ENCODE measurements at places on chromosomes 3 and 15.
A peak's percentile ranks its signal among the peaks of the same experiment; 100 is the strongest.

- peak; percentile 97 for DNase-seq
Measured at GRCh38 chr3:33008282-33008681, 56.8 kb downstream of the CCR4 start.

- DNase-seq, result no peak
Measured at GRCh38 chr3:66386925-66387650, 113.7 kb downstream of the LRIG1 start.

- DNase-seq, result no peak
Measured at GRCh38 chr3:56620371-56620770, 62.7 kb downstream of the TASOR start.

- DNase-seq, result no peak
Measured at GRCh38 chr3:113660896-113661295, 35.5 kb downstream of the USF3 start.

DNA sequence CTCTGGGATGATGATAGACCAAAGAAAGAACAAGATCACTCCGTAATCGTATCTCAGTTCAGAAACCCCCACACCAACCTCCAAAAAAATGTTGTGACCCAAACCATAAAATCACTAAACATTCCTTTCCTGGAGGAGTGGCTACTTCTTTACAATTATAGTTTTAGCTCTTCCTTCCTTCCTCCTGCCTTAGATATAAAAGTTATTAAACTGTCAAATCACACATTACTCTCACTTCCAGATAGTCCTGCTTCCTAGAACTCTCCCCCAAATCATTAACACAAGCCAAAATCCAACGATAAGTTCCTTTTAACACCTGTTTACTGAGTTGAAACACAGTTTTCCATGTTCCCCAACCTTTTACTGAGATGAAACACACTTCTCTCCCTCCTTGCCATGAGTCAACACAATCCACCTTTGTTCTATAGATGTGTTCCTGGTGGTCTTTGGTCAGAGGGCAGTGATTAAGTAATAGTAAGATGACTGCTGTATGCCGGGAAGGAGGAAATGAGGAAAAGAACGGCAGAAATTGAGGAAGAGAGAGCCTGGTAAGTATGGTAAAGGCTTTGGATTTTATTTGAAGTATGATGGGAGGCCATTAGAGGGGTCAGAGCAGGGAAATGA lies 8.3 kb upstream of the CRYGS start:
- no peak for DNase-seq

DNA sequence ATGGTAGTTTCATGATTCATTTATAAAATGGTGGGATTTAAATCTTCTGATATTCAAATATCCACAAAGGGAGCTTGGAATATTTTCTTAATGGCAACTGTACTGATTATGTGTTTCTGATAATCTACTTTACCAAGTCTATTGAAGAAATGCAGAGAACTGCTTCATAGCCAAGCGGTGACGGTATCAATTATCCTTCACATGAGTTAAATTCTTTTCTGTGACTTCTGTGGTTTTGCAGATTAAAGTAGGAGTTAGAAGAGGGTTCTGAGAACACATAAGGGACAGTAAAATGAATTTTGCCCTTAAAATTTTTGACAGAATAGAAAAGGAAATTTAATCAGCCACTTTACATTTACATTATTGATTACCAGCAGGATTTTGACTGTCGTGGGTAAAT lies 563.2 kb downstream of the GBE1 start:
- DNase-seq, result no peak

GRCh38 chr3:140296796-140297352 lies 361.9 kb downstream of the CLSTN2 start:
- no peak for DNase-seq

DNA sequence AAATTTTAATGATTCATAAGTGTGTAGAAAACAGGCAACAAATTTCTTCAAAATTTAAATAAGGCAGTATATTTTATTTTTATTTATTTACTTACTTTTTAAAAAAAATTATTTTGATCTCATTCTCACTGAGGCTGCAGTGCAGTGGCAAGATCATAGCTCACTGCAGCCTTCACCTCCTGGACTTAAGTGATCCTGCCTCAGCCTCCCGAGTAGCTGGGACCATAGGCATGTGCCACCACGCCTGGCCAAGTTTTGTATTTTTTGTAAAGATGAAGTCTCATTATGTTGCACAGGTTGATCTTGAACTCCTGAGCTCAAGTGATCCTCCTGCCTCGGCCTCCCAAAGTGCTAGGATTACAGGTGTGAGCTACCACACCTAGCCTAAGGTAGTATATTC lies 61.2 kb upstream of the XRN1 start:
- DNase-seq, result peak; percentile 29

- DNase-seq, result no peak
Measured at GRCh38 chr3:67943546-67943945, 289.1 kb upstream of the SUCLG2 start.

GRCh38 chr15:93327364-93327763 lies 238.4 kb upstream of the RGMA start:
- no peak for DNase-seq

DNA sequence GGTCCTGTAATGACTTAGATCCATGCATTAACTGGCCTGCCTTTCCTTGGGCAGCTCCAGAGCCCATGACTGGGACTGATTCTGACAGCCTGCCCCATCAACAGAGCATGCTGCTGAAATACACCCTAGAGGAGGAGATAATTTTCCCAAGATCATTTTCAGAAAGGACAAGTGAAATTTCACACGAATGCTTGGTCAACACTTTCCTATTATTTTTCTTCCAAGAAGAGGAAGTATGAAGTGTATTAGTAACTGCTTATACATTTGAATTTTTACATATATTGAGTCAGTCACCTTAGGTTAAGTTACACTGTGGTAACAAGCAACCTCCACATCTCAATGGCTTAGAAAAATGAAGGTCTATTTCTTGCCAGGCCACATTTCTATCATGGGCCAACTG lies 9.7 kb upstream of the NMNAT3 start:
- DNase-seq, result no peak

DNA sequence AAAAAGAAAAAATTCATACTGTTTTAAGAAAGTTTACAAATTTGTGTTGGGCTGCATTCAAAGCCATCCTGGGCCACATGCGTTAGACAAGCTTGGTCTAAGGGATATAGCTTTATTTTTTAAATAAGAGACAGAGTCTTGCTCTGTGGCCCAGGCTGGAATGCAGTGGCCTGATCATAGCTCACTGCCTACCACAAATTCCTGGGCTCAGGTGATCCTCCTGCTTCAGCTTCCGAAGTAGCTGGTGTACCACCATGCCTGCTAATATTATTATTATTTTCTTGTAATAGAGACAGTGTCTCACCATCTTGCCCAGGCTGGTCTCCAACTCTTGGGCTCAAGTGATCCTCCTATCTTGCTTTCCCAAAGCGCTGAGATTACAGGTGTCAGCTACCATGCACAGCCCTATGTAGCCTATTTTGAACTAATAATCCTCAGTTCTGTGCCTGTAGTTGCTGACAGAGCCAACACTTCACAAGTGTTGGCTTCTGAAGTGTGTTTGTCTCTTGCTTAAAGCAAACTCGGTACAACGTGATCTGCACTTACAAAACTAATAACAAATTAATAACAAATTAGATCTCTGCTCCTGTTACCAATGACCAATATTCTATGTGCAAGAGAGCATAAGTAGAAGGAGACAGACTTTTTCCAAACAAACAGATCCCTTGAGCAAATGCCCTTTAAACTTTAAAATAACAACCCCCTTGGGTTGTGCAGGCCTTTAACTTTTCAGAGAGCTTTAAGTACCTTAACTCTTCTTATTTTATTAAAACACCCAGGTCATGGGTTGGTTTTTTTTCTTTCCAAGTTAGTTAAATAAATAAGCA lies 135.2 kb downstream of the VGLL4 start:
- no peak for DNase-seq

DNA sequence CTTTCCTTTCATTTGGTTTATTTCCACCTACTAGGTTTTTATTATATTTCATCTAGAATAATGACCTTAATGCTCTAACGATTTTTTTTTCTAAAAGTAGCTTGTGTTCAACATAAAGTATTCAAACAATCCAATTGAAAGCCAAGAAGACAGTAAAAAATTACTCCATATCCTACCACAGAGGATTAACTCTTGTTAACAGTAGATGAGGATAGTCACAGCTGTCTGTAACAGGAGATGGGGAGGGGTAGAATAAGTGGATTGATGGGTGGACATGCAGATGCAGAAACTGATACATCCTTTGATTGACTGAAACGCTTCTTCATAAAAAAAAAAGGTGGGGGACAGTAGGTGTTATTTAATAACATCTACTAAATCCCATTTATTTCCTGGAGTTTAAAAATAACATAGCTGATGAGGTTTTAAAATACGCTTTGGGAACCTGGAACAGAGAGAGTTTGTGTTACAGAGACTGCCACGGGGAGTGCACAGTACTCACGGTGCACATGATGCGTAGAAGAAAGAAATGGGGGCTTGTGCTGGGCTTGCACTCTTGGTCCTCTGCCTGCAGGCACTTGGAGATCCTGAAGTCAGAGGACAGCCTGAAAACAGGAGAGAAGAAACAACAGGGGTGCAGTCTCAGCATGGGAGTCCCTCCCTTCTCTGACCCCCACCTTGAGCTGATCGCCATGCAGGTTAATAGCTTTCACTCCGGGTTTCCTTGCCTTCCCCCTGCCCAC lies 226.7 kb downstream of the THSD4 start:
- DNase-seq, result no peak

DNA sequence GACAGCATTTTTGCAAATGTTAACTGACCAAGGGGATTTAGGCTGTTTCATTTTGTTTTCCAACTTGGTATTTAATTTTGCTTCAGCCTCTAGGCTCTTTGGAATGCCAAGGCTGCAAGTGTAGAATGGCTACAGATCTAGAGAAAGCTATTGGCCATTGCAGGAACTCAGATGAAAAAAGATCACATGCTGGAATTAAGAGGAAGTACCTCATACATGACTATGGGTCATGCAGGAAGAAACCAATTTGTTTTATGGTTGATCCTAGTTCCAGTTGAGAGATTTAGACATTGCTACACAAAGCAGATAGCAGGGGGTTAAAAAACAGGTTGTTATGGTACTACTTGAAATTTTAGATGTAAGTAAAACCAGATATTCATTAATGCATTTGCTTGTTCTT lies 12.7 kb upstream of the CLDN16 start:
- no peak for DNase-seq

GRCh38 chr3:128549283-128550112 lies 56.5 kb upstream of the GATA2 start:
- DNase-seq, result no peak

DNA sequence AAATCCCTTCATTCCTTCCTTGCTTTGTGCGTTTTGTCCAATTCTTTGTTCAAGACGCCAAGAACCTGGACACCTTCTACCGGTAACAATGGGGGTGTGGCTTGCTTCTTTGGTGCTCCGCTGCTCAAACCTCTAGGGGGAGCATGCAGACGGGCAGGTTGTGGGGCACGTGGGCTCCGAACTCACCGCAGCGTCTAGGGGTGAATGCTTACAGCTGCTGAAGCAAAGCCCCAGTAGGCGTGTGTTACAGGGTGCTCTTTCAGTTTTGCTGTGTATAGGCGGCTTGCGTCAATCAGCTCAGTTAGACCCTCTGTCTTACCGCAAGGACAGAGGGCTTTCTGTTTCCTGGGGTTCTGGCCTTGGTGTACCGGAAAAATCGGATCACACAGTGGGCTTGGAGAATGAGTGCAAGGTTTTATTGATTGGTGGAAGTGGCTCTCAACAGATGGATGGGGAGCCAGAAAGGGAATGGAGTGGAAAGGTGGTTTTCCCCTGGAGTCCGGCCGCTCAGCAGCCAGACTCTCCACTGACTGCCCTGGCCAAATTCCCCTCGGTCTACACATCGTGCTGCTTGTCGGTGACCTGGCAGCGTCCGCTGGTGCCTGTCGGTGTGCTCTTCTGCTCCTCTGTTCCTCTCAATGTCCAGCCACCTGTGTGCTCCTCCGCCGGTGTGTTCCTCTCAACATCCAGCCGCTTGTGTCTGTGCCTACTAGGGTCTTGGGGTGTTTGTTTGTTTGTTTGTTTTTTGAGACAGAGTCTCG lies 1.2 kb upstream of the LRRC34 start:
- peak; percentile 89 for DNase-seq

DNA sequence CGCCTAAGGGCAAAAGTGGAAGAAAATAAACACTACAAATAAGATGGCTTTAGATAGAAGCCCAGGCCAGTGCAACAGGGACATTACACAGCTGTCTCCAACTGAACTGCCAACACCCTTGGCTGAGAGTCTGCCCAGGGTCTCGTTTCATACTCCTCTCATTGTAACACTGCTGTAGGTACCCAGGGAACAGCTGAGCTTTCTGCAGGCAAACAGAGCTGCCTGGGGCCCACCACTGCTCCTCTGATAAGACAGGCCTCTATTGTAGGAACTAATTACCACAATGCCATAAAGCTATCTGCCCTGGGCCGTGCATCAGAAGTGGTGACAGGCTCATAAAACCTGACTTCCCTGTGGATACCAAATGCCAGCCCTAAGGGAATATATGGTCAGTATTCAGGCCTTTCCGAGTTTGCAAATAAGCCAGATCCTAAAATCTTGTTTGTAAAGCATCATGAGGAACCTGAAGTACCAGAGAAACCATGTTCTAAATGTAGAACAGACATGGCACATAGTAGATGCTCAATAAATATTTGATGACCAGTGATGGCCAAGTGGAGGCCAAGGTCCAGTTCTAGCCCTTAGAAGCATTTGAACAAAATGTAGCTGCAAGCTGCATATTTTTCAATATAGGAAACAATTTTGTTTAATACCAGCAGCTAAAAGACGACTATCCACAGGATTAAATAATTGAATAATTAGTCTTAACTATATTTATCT lies 84.3 kb upstream of the NEO1 start:
- no peak for DNase-seq

DNA sequence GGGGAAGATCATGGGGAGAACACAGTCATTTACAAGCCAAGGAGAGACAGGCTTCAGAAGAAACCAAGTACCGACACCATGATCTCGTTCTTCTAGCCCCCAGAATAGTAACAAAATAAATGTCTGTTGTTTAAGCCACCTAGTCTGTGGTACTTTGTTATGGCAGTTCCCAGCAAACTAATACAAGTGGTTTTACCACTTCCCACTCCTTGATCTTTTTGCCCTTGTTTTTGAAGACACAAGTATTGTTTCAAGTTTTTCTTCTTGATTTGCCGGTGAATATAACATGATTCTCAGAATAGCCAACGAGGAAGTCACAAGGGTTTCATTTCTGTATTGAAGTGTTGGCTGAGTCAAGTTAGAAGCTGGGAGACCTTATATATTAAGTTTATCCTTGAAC lies 220.3 kb downstream of the SOX2 start:
- peak; percentile 51 for DNase-seq

DNA sequence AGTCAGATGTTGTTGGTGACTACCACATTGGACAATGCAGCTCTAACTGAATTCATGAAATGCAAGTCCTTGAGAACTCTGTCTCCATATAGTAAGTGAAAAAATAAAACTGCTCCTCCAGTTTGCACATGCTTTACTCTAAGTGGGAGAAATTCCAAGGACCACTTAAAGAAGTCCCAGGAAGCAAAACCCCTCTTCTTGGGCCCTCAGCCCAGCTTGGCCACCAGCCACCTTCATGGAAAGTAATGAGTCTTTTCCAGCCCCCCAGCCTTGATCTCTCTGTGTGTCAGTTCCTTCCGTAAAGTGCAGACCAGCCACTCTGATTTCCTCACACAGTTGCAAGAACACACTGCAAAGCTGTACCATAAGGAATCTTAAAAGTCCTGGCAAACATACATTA lies 34.5 kb downstream of the DAPK2 start:
- no peak for DNase-seq

Measured in Jurkat, Clone E6-1 (cell line).